ENCODE measurements at places on chromosomes 7 and 10.

- DNase-seq, result no peak
Observed at GRCh38 chr10:29067161-29067560, 221.7 kb upstream of the LYZL1 start.

GRCh38 chr7:110830778-110831177 lies 260.1 kb upstream of the LRRN3 start:
- no peak for DNase-seq

DNA sequence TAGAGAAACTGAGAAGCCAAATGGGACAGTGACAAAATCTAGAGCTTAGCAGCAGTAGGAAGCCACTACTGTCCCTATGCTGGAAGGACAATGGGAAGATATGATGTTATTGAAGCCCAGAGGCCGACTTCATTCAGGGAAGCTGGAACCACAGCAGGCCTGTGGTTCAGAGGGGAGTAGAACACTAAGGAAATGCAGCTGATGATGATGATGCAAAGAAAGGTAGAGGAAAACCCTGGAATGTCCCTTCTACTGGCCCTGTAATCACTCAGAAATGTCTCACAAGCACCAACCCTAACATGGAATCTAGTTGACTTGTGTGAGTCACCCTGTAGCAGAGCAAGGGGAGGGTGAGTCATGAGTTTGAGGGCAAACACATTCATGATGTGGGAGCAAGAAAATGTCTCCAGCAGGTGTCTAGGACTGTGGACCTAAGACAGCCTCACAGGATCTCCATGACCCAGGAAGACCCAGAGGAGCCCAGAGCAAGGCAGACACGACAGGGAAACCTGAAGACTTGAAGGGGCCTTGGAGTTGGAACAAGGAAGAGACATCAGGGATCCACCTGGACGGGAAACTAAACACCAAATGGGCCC lies 37.0 kb upstream of the LRRC17 start:
- peak; percentile 30 for DNase-seq

GRCh38 chr7:90655566-90655965 lies 59.4 kb downstream of the CDK14 start:
- no peak for DNase-seq

DNA sequence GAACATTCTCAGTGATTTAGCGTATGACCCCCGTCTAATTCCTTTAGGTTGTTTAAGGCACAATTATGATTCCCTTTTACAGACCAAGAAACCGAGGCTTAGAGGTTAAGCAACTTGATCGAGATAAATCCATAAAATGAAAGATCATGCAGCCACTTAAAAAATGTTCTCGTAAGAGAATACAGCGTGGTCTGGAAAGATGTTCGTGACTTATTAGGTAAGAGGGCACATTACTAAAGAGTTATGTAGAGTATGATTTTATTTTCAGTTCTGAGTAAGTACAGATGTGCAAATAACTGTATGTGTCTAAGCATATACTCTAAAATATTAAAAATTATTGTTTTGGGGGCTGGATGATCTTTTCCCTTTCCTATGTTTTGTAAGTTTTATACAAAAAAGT lies 575.1 kb downstream of the PARD3 start:
- DNase-seq, result no peak

GRCh38 chr10:4848356-4849041 lies 22.5 kb downstream of the AKR1E2 start:
- DNase-seq, result no peak

DNA sequence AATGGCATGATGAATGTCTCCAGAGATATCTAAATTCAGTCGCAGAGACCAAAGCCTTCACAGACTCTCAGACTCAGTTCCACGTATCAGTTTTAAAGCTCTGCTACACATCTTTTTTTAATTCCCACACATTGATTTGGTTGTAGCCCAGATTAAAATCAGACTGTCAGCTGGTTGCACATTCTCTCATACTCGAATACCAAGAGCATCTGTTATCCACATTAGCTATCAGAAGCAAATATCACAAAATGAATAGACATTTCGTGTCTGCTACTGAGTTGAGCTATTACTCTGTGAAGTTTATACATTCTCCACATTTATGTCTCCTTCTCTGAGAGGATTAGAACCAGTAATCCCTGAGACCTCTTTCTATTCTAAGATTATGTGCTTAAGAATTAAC lies 229.2 kb downstream of the GPAM start:
- no peak for DNase-seq

DNA sequence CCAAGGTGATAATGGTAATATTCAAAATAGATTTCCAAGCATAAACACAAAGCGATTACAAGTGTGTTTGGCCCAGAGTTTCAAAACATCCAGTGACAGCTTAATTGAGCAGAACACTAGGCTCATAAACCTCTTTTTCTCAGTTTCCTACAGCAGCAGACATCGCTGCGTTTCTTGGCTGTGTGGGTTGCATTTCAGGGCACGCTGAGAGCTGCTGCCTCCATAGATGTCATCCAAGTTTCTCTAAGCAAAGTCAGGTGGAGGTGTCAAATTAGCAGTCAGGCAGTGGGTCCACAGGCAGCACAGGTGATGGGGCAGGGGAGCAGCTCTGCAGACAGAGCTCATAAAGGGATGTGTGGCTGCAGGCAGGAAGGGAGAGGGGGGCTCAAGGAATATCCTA lies 50.5 kb upstream of the COL13A1 start:
- DNase-seq, result no peak

- peak; percentile 67 for DNase-seq
Observed at GRCh38 chr7:21568762-21569161, 25.9 kb downstream of the DNAH11 start.

- no peak for DNase-seq
Observed at GRCh38 chr10:96501985-96502384, 11.7 kb downstream of the TLL2 start.

- DNase-seq, result no peak
Observed at GRCh38 chr7:104040666-104041065, 51.2 kb upstream of the RELN start.

- no peak for DNase-seq
Observed at GRCh38 chr10:34104829-34105572, 710.1 kb downstream of the PARD3 start.

DNA sequence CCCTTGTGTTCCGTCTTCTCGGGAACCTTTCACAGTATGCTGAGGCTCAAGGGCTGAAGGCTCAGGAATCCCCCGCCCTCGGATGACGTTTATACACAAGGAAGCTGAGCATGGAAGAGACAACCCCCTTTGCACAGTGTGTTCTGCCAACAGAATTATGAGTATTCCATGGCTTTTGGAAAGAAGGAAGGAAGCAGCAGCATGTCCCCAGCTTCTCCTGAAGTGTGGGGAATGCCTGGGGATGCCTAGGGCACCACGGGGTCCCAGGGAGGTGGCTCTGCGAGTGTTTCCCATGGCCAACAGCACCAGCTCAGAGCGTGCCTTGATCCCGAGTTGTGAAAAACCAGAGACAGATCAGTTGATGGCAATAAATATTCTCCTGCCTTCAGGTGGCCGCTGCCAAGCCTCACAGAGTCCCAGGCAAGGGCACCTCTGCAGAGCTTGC lies 88.8 kb upstream of the DDC start:
- DNase-seq, result no peak

GRCh38 chr10:30155401-30155800 lies 96.0 kb upstream of the JCAD start:
- DNase-seq, result no peak

GRCh38 chr10:132511121-132512051 lies 26.2 kb upstream of the INPP5A start:
- no peak for DNase-seq

- peak; percentile 86 for DNase-seq
Observed at GRCh38 chr10:71696628-71697326, 22.8 kb downstream of the C10orf105 start.

GRCh38 chr10:128386231-128386630 lies 260.0 kb upstream of the MKI67 start:
- DNase-seq, result no peak

GRCh38 chr7:50166997-50167965 lies 74.2 kb upstream of the ZPBP start:
- DNase-seq, result no peak

DNA sequence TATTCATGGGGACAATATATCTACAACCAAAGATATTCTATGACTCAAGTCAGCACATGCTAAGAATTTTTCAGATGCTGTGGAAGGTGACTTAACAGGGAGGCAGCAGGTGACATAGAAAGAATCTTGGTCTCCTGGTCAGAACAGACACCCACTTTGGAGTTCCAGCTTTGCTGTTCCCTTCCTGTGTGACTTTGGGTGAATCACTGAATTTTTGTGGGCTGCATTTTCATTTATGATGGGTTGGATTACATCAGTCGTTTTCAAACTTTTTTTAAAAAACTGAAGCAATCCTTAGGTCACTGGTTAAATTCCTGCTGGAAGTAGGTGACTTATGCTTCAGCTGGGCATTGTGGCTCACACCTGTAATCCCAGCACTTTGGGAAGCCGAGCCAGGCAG lies 24.9 kb downstream of the RGR start:
- no peak for DNase-seq

GRCh38 chr7:1241603-1242255 lies 9.1 kb downstream of the UNCX start:
- DNase-seq, result no peak

- no peak for DNase-seq
Observed at GRCh38 chr10:566241-566885, 123.1 kb downstream of the DIP2C start.

DNA sequence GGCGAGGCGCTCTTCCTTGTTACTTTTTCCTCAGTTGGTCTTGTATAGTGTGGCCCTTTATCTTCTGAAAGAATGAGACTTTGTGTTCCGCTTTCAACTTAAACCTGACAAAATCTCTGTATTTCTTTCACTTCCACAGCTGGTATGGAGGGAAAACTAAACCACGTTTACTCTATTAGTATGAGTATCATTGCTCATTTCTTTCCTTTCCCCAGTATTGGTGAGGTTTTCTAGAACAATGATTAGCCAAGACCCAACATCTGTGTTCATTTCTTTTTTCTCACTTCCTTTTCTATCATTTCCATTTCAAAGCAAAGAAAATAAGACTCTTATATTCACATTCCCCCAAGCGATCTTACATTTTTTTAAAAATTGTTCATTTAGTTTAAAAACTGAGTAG lies 165.3 kb downstream of the PAXIP1 start:
- DNase-seq, result no peak

- peak; percentile 46 for DNase-seq
Observed at GRCh38 chr7:154640266-154640865, 362.6 kb downstream of the PAXIP1 start.

DNA sequence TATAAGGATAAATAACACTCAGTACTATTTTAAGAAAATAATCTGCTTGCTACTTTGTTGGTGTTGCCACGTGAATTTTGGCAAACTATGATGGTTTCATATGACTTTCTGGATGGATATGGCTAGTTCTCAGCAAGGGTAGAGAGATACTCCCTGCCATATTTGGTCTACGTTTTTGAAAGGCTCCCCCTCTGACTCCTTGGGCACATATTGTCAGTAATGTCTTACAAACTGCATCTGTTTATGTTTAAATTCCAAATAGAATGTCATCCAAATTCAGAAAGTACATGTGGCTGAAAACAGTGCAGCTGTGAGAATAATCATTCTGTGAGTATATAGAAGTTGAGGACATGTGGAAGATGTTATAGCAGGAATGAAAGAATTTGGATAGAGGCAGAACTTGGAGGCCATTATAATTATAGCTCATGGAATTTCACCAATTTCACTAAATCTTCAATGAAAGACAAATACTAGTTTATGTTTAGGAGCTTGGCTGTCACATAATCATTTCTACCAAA lies 107.8 kb downstream of the SRI start:
- DNase-seq, result peak; percentile 29

GRCh38 chr10:4214908-4215307 lies 429.9 kb upstream of the KLF6 start:
- DNase-seq, result no peak

DNA sequence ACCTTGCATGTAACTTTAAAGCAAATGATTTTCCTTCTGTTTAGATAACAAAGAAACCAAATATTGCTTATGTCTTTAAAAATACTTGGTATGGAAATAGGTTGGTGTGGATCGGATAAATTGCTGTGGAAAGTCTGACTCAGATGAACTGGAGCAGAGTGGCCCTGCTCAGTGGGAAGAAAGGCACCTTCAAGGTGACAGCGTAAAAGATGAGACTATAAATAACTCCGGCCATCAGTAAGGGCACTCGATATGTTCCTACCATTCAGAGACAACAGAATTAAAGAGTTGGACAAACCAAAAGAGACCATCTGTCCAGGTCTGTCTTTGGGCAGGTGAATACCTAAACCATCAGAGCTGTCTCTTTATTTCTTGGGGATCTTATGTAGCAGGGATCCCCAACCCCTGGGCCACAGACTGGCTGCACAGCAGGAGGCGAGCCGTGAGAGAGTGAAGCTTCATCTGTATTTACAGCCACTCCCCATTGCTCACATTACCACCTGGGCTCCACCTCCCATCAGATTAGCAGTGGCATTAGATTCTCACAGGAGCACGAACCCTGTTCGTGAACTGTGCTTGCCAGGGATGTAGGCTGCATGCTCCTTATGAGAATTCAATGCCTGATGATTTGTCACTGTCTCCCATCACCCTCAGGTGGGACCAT lies 357.1 kb downstream of the PRPF18 start:
- DNase-seq, result no peak

- no peak for DNase-seq
Observed at GRCh38 chr10:121765204-121765603, 162.6 kb downstream of the ATE1 start.

GRCh38 chr7:44145479-44145968 lies 4.4 kb upstream of the MYL7 start:
- no peak for DNase-seq

DNA sequence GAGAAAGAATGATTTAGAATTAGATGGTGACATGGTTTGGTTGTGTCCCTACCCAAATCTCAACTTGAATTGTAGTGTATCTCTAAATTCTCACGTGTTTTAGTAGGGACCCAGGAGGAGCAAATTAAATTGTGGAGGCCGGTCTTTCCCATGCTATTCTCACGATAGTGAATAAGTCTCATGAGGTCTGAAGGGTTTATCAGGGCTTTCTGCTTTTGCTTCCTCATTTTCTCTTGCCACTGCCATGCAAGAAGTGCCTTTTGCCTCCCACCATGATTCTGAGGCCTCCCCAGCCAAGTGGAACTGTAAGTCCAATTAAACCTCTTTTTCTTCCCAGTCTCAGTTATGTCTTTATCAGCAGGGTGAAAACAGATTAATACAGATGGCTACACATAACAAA lies 167.4 kb upstream of the SVIL start:
- DNase-seq, result no peak

GRCh38 chr10:114384601-114385000 lies 19.7 kb downstream of the AFAP1L2 start:
- DNase-seq, result no peak

- DNase-seq, result no peak
Observed at GRCh38 chr10:127119936-127120335, 76.5 kb downstream of the INSYN2A start.

DNA sequence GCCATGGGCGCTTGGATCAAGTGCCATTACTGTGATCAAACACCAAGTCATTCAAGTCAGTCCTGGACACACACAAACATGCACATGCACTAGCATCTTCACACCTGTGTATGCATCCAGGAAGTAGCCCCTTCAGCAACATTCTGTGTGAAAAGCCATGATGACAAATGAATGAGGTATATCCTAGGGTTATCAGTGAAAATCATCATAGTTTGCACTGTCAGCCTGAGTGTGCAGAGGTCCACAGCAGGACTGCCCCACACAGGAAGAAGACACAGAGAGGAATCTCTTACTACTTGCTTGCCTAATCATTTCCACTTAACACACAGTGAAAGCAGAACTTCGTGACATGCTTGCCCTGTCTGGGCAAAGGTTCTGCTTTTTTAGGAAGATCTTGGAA lies 184.0 kb upstream of the ADO start:
- no peak for DNase-seq

Measured in Karpas-422 (cell line).